Hematopoietic multipotent progenitor cell (in vitro differentiated cells): ENCODE measurements at places on chromosomes 7 and 10.
A peak's percentile ranks its signal among the peaks of the same experiment; 100 is the strongest.

DNA sequence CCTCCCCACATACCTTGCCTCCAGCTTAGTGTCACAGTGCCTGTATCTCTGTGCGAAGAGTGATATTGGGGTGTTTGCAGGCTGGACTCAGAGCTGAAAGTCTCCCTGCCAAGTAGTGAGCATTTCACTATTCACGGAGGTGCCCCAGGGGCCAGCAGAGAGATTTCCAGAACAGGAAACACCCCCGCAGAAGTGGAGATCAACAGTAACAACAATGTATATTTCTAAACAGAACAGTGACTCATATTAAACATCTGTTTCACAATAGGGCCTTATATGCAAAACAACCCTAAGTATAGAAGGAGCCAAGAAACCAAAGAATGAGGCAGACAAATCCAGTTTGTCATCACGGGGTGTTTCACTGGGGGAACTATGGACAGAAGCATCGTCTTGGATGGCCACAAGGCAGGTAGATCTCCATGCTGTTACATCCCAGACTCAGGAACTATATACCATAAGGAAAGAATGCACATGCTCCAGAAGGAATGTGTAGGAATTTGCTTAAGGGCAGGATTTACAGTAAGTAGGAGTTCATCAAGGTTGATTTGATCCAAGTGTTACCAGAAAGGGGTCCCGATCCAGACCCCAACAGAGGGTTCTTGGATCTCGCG is 29.3 kb upstream of the CCL24 start:
- DNase-seq: no peak

DNA sequence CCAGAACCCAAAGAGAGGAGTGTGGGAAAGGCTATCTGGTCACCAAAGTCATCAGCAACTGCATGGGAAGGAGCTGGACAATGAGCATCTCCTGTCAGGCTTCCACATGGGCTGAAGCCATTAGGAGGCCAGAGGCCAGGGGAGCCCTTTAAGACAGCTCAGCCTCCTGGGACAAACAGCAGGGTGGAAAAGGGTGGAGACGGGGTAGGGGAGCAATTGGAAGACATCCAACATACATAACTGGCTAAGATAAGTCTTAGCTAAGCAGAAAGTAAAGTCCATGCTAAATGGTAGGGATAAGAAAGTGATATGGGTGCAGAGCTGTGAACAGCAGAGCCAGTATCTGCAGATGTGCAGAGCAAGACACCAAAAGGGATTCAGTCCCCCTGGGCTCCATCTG is 1.5 kb upstream of the OAT start:
- DNase-seq: no peak

- no peak for DNase-seq
Observed at GRCh38 chr7:103447073-103447960, 1.3 kb upstream of the SLC26A5 start.

- DNase-seq: no peak
Observed at GRCh38 chr7:134942690-134943466, 43.4 kb upstream of the AGBL3 start.

GRCh38 chr10:42955493-42955889 is 121.4 kb upstream of the RET start:
- DNase-seq: no peak

GRCh38 chr10:116670706-116671105 is 50.0 kb downstream of the PNLIPRP2 start:
- DNase-seq: no peak

GRCh38 chr7:16563281-16564022 is 36.8 kb downstream of the LRRC72 start:
- peak; percentile 63 for DNase-seq

- no peak for DNase-seq
Observed at GRCh38 chr10:83961620-83962019, 177.7 kb upstream of the GHITM start.

DNA sequence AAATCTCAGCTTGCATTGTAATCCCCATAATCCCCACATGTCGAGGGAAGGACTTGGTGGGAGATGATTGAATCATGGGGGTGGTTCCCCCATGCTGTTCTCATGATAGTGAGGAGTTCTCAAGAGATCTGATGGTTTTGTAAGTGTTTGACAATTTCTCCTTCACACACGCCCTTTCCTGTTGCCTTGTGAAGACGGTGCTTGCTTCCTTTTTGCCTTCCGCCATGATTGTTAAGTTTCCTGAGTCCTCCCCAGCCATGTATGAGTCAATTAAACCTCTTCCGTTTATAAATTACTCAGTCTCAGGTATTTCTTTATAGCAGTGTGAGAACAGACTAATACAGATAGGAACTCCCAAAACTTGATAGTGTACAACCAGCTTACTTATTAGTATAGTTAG is 98.6 kb downstream of the CREM start:
- no peak for DNase-seq

GRCh38 chr7:92634924-92635519 is 44.8 kb upstream of the FAM133B start:
- peak; percentile 76 for DNase-seq

DNA sequence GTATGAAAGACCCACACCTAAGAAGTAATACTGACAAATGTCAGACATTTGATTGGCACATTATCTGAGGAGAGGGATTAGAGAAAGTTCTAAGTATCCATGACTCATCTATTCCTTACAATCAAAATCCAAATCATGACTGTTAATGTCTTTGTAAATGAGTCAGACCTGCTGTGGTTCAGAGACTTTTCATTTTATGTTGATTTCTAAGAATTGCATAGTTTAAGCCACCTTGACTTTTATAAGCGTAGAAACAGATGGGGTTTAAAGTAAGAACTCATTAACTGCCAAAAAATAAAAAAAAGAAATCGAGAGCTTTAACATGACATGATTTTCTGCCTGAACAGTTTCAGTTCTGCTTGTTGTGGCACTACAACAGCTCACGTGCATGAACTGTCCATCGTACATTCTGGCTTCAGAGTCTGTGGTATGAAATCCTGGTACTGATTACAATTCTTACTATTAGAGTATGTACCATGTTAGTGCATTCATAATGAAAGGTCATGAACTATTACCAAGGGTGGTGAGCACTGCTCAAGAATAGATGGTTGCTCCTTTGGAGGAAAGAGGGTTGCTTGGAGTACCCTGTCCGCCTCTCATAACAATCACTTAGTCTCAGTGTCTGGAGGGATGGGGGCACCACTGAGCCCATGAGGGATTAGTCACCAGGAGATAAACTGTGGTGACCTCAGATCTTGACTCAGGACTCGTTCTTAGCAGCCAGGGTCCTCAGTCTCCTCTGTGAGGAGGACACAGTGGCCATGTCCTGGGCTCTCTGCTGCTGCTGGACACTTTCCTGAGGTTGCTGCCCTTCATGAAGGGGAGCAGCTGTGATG is 42.2 kb downstream of the ACSM6 start:
- no peak for DNase-seq

DNA sequence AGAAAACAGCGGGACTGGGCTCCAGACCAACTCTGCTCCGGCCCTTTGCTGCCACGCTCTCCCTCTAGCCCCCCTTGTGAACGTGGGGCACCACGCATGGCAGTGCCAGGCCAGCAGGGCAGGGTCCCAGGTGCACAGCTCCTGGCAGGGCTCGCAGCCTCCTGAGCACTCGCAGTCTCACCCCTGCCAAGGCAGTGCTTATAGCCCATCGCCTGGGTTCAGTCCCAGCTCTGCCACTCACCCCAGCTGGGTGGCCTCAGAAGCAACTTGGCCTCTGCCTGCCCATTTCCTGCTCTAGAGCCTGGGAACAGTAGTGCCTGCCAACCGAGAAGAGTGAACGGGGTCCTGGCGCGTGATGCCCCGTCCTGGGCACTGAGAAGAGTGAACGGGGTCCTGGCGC is 36.3 kb downstream of the CFAP46 start:
- no peak for DNase-seq

- DNase-seq: no peak
Observed at GRCh38 chr7:82291931-82292330, 151.6 kb downstream of the CACNA2D1 start.

GRCh38 chr10:114825513-114826253 is 4.1 kb downstream of the FHIP2A start:
- DNase-seq: no peak

DNA sequence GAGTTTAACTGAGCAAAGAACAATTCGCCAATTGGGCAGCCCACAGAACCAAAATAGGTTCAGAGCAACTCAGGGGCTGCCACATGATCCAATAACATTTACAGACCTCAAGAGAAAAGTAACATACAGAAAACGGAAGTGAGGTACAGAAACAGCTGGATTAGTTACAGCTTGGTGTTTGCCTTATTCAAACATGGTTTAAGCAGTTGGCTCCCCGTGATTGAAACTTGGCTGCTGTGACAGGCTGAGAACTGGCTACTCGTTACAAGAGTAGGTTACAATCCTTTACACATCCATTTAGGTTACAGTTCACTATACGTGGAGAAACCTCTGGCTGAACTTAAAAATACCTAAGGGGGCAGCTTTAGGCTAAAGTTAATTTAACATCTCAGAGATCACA is 673.1 kb upstream of the PHF14 start:
- no peak for DNase-seq

- DNase-seq: peak; percentile 43
Observed at GRCh38 chr7:139072796-139073195, 36.7 kb downstream of the ZC3HAV1 start.

- no peak for DNase-seq
Observed at GRCh38 chr10:86446987-86447386, 74.6 kb downstream of the WAPL start.

- DNase-seq: no peak
Observed at GRCh38 chr7:108083980-108084379, 46.2 kb downstream of the LAMB4 start.

DNA sequence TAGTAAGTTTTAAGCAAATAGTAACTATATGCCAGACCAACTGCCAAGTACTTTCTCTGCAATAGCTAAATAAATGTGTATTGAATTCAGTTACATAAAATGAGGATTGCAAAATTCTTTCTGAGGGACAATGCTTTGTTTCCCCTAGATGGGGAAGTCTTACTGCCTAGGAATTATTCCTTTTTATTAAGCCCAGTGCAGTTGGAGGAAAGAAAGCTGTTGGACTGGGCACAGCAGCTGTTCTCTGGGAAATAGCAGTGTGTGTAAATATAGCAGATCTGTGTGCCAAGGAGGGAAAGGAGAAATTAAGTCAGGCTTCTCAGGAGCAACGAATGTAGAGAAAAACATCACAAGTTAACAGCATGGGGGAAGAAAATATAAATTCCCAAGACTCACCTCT is 77.1 kb downstream of the SEC23IP start:
- DNase-seq: no peak

- DNase-seq: no peak
Observed at GRCh38 chr7:101365956-101366355, 3.3 kb downstream of the COL26A1 start.

DNA sequence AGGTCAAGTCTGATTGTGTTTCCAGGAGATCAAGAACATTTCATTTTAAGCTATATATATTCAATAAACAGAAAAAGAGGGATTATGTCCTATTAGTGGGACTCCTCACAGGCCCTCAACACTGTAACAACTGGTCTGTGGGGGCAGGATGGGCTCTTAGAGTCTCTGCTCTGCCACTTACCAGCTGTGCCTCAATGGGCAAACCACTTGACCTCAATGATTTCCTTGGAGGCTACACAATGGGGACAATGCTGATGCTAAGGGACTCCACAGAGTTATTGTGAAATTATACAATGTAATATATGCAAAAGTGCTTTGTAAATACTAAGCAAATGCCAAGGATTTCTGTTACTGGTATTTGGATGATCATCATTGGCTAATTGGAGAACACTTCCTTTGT is 33.2 kb upstream of the MXI1 start:
- DNase-seq: no peak

DNA sequence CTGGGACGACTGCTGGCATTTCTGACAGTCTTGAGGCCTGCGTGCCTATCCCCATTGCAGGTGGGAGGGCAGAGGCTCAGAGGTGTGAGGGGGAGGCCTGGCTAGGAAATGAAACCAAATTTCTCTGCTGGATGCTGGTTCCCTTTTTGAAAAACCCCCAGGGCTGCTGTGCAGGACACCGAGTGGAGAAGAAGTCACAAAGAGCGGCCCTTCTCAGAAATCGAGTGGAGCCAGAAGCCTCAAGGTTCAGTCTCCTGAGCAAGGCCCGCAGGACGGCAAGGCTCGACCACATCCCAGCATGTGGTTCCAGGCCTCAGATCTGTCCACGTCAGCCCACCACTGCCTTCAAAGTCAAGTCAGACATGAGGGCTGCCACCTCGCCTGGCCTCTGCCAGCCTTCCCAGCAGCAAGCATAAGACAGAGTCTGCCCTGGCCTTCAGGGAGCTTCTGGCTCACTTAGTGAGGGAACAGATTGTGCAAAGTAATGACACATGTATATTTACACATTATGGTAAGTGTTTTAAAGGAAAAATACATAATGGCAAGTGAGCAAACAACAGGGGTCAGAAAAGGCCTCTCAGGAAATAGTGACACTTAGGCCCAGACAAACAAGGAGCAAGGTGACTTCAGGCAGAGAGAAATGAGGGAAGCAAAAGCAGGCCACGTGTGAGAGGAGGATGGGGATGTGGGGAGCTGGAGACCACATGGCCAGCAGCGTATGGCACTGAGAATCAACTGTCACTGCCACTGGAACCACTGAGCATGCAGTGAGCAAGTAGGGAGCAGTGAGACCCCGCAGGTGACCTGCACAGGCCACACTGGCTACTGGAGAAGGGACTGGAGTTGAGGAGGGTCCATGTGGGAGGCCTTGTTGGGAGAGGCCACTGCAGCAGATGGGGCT is 86.7 kb downstream of the ARHGAP22 start:
- DNase-seq: peak; percentile 32

DNA sequence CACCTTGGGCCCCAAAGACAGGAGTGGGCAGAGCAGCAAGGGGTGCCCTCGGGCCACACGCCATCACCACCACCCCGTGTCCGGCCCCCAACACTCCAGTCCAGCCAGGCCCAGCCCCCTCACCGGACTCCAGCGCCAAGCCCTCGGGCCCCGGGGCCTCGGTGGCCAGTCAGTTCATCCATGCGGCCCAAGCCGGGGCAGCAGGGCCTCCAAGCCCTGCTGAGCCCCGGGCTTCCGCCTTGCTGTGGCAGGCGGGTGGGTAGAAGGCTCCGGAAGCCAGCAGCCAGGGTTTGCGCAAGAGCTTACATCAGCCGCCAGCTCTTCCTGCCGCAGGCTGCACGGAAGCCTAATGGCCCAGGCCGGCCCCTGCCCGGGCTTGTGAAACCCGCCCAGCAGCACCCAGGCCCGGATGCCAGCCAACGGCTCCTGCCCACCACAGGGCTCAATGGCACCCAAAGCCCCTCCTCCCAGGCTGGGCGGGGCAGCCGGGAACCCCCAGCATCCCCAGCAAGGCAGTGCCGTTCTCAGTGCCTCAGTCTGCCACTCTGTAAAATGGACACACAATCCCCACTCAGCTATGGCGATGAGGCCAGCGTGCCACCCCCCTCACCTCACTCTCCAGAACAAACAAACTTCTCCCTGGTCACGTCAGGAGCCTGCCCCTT is 26.5 kb downstream of the TNRC18 start:
- DNase-seq: peak; percentile 99

DNA sequence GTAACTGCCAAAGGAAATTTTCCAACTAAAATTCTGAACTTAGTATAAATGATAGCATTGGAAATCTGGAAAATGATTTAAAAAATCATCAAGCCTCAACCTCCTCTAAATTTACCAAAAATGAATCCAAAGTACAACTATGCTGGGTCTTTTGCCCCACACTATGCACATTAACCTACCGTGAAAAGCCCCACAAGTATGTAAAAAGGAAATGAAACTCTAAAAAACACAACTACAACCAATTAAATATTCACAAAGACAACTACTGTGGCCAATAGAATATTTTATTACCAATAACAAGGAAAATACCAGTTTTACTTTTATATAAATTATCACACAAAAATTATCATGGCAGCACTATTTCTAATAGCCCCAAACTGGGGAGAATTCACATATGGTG is 19.3 kb downstream of the EIF3A start:
- no peak for DNase-seq
